ENCODE measurements at places on chromosomes 7 and 10.

GRCh38 chr7:75639071-75639885 is 99.5 kb downstream of the HIP1 start:
- DNase-seq: no peak

GRCh38 chr10:82866424-82867020 is 991.5 kb downstream of the NRG3 start:
- DNase-seq: no peak

- no peak for DNase-seq
These were observed 98.4 kb downstream of the VOPP1 start for GRCh38 chr7:55473932-55474331.

GRCh38 chr7:105796365-105796764 is 80.0 kb downstream of the ATXN7L1 start:
- no peak for DNase-seq

GRCh38 chr7:75711656-75712514 is 26.9 kb downstream of the HIP1 start:
- no peak for DNase-seq

DNA sequence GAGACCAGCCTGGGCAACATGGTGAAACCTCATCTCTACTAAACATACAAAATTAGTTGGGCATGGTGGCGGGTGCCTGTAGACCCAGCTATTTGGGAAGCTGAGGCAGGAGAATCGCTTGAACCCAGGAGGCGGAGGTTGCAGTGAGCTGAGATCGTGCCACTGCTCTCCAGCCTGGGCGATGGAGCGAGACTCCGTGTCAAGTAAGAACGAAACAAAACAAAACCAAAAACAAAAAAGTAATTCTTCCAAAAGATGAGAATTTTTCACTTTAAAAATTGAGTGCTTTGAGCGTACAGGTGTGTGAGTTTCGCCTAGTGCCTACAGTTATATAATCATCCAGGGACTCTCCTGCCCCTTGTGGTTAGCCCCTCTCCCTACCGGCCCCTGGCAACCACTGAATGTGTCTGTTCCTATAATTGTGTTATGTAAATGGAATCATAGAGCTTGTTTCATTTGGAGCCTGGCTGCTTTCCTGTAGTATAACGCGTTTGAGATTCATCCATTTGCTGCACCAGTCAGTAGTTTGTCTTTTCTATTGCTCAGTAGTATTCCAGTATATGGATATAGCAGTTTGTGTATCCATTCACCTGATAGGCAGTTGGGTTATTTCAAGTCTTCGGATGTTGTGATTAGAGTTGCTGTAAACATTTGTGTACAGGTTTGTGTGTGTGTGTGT is 80.0 kb downstream of the RBM33 start:
- no peak for DNase-seq

DNA sequence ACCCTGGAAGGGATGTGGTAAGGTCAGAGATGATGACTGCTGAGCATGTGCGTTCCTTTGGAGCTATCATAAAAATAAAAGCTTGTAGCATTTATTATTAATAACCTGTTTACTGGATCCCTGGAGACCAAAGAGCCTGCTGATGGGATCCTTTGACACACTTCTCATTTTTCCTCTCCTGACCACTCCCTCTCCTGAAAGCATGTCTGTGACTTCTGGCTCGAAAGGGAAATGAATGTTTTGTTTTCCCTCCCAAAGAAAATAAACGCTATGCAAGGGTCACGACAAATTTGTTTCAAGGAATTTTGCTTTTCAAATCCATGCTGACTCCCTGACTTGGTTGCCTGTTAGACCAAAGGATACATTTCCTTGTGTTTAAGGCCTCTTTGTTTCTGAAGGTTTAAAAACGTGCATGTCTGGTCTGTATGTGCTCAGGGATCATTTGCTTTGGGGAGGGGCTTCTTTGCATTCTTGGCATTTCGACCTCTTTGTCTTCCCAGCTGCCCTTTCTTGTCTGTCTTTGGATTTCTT is 185.1 kb upstream of the AGK start:
- DNase-seq: no peak

GRCh38 chr10:18144928-18145327 is 4.7 kb downstream of the CACNB2 start:
- no peak for DNase-seq
